T-helper 17 cell (primary cell): ENCODE measurements at places on chromosomes 7 and 10. TPM values are rescaled to one million over a fixed set of nuclear protein-coding genes. Genes with fewer than 3 reads are reported as not detected.
A peak's percentile ranks its signal among the peaks of the same experiment; 100 is the strongest.

ABCC2 gene
- 3.0 TPM for total RNA-seq

IMPDH1 gene
- 55.9 TPM for total RNA-seq

SRI gene
- 65.8 TPM for total RNA-seq

GRCh38 chr10:65394502-65395297 lies 1531.1 kb upstream of the LRRTM3 start:
- no peaks in the 10 kb centered on the region for H3K4me1 ChIP-seq
- DNase-seq, result no peak
- no peak overlapping the region for H3K4me3 ChIP-seq
- H3K27ac ChIP-seq, result no peak overlapping the region

DNA sequence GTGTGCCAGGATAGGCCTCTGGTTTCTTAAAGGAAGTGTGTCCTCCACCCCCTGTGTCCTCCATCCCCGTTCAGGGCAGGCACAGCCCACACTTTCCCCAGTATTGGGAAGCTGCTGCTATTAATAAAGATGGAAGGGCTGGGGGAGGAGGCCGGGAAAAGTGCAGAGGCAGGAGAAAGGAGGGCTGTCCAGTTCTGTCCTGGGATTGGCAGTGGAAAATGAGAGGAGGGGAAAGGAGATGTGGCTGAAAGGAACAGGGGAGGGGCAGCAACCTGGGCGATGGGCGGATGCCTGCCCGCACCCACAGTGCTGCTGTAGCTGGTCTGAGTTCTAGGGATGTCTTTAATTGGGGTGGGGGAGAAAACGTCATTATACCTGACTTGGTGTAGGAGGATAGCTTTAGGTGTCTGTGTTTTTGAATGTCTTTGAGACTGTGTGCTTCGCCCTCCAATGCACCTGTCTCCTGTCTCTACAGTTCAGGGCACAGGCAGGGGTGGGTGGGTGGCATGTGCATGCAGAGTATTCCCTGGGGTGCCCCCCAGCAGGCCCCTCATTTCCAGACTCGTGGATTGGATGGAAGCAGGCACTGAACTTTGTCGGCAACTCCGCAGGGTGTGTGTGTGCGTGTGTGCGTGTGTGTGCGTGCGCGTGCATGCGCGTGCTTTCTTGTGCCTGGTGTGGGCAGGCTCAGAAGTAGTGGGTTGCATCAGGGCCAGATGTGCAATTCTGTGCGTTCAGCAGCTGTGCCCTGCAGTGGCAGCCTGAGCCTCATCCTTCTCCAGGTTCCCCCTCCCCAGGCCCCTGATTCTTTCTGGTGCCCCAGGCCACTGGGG lies 2.5 kb downstream of the TRIM8 start:
- peak overlapping the region; percentile 99 for H3K4me3 ChIP-seq
- peak; percentile 39 for DNase-seq
- H3K4me1 ChIP-seq, result peaks cover 51% of the 10 kb centered on the region
- no peaks in the 10 kb centered on the region for H3K27me3 ChIP-seq

GRCh38 chr10:94035982-94036765 lies 42.4 kb downstream of the PLCE1 start:
- no peaks in the 10 kb centered on the region for H3K36me3 ChIP-seq
- no peak overlapping the region for H3K4me3 ChIP-seq
- H3K4me1 ChIP-seq, result no peaks in the 10 kb centered on the region

GRCh38 chr10:53162856-53163255 lies 390.3 kb upstream of the MBL2 start:
- DNase-seq, result no peak
- no peaks in the 10 kb centered on the region for H3K36me3 ChIP-seq
- H3K4me3 ChIP-seq, result no peak overlapping the region
- H3K27ac ChIP-seq, result no peak overlapping the region

SORCS1 gene
- not detected for total RNA-seq

DNA sequence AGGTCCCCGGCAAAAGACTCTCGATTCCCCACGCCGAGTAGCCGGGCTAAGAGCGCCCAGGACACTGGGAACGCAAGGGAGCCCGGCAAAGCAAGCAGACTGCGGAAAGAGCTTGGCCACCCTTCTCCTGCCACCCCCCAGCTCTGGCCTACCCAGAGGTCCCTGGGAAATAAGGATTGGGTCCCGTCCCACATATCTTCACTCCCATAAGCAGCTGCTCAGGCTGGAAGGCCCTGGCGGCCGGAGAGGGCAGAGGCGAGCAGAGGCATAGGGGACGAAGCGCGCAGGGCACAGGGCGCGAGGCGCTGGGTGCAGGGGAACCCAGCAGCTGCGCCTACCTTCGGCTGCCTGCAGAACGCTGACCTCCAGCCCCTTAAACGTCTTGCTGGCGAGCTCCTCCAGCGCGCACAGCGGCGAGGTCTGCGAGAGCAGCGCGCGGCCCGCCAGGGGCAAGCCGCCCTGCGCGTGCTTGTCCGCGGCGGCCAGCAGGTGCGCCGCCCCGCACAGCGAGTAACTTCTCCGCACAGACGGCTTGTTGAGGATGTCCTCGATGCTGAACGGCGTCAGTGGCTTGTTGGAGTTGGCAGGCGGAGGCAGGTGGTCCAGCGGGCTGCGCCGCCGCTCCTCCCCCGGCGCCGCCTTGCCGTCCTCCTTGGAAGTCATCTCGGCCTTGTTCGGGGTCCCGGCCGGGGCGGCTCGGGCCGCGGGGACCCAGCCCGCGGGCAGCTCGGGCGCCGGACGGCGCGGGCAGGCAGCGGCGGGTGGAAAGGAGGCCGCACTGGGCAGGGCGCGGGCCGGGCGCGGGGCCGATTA lies 904 bp downstream of the LBX1 start:
- H3K27ac ChIP-seq, result no peak overlapping the region
- DNase-seq, result no peak
- peaks cover 76% of the 10 kb centered on the region for H3K27me3 ChIP-seq
- H3K4me1 ChIP-seq, result peaks cover 40% of the 10 kb centered on the region

TFEC gene
- total RNA-seq, result 0.47 TPM

- H3K4me1 ChIP-seq, result no peaks in the 10 kb centered on the region
- H3K36me3 ChIP-seq, result no peaks in the 10 kb centered on the region
- DNase-seq, result no peak
These were observed 84.3 kb downstream of the CD36 start for GRCh38 chr7:80722616-80723195.

ZNF783 gene
- 31.4 TPM for total RNA-seq

KCNH2 gene
- total RNA-seq, result 5.6 TPM

- no peak overlapping the region for H3K27ac ChIP-seq
- H3K4me1 ChIP-seq, result no peaks in the 10 kb centered on the region
- no peak for DNase-seq
- H3K4me3 ChIP-seq, result no peak overlapping the region
- H3K27me3 ChIP-seq, result no peaks in the 10 kb centered on the region
- no peaks in the 10 kb centered on the region for H3K36me3 ChIP-seq
These were observed 523 bp downstream of the ANKRD30A start for GRCh38 chr10:37125921-37126320.

GRCh38 chr7:92478095-92478494 lies 349 bp upstream of the ERVW-1 start:
- H3K36me3 ChIP-seq, result peaks cover 3% of the 10 kb centered on the region
- DNase-seq, result no peak
- H3K4me1 ChIP-seq, result no peaks in the 10 kb centered on the region
- H3K27me3 ChIP-seq, result no peaks in the 10 kb centered on the region
- H3K4me3 ChIP-seq, result no peak overlapping the region
- H3K27ac ChIP-seq, result no peak overlapping the region

CCDC7 gene
- total RNA-seq, result 60.4 TPM

LBX1 gene
- not detected for total RNA-seq

DNA sequence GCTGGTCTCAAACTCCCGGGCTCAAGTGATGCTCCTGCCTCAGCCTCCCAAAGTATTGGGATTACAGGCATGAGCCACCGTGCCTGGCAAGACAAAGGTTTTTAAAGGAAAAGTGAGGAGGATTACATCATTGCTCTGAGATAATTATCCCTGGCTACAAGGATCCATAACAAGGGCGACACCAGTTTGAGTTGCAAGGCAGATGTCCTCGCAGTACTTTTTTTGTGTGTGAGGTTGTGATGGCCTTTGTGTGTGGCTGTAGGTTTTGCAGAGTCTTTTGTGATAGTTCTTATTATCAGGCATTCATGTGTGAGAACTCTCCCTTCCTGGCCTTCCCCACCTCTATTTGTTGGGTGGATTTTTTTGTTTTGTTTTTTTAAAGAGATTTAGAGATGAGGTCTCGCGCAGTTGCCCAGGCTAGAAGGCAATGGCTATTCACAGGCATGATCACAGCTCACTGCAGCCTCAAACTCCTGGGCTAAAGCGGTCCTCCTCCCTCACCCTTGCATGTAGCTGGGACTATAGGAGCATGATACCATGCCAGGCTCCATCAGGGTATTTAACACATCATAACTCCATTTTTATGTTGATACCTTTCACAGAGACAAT lies 10.0 kb downstream of the BTBD16 start:
- H3K36me3 ChIP-seq, result peaks cover 4% of the 10 kb centered on the region
- no peak overlapping the region for H3K27ac ChIP-seq
- DNase-seq, result no peak
- H3K4me3 ChIP-seq, result no peak overlapping the region
- peaks cover 11% of the 10 kb centered on the region for H3K4me1 ChIP-seq
- H3K27me3 ChIP-seq, result peaks cover 72% of the 10 kb centered on the region

- H3K4me3 ChIP-seq, result no peak overlapping the region
- H3K4me1 ChIP-seq, result no peaks in the 10 kb centered on the region
- no peak overlapping the region for H3K27ac ChIP-seq
These were observed 14.9 kb downstream of the HOXA1 start for GRCh38 chr7:27080844-27081436.

- H3K36me3 ChIP-seq, result no peaks in the 10 kb centered on the region
- peaks cover 19% of the 10 kb centered on the region for H3K4me1 ChIP-seq
- no peak overlapping the region for H3K27ac ChIP-seq
- peaks cover 66% of the 10 kb centered on the region for H3K27me3 ChIP-seq
These were observed 3.2 kb downstream of the HHEX start for GRCh38 chr10:92692697-92693533.

DNA sequence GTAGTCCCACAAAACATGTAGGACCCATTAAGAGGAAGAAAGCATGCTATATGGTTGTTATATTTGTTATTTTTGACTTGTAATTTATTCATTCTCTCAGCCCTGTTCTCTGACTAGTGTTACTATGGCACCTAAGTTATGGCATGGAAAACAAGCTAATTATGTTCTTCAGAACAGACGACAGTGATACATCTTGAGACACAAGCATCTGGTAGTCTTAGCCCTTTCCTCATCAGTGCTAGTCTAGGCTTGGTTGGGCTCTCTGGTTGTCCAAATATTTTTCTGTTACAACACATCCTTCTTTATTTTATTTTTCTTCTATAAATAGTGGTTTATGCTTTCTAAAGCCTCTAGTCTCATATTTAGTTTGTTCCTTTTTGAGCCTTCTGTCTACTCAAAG lies 308.3 kb upstream of the KAT6B start:
- H3K27me3 ChIP-seq, result no peaks in the 10 kb centered on the region
- no peak for DNase-seq
- no peak overlapping the region for H3K4me3 ChIP-seq

DNA sequence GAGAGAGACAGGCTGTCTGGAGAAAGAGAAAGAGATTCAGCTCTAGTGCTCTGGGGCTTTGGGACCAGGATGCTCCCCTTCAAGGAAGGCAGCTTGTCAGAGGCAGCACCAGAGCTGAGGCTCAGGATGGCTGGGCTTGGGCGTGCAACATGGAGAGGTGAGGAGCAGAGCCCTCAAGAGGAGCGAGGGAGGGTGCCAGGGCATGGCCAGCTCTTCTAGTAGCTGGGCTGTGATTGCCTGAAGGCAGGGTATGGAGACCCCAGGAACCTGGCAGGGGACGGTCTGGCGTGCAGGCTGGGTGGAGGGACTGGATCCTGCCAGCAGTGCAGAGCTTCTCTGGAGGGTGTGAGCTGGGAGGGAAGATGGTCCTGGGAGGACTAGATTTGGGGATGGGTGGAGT lies 40.2 kb downstream of the ANTXRL start:
- H3K4me1 ChIP-seq, result peaks cover 3% of the 10 kb centered on the region
- H3K36me3 ChIP-seq, result no peaks in the 10 kb centered on the region
- no peak for DNase-seq
- no peak overlapping the region for H3K4me3 ChIP-seq
- H3K27ac ChIP-seq, result no peak overlapping the region
- H3K27me3 ChIP-seq, result peaks cover 31% of the 10 kb centered on the region

- DNase-seq, result no peak
- no peak overlapping the region for H3K27ac ChIP-seq
- H3K36me3 ChIP-seq, result no peaks in the 10 kb centered on the region
- H3K4me3 ChIP-seq, result no peak overlapping the region
- H3K27me3 ChIP-seq, result peaks cover 6% of the 10 kb centered on the region
These were observed 160.8 kb downstream of the SPAG6 start for GRCh38 chr10:22505911-22506685.

DNA sequence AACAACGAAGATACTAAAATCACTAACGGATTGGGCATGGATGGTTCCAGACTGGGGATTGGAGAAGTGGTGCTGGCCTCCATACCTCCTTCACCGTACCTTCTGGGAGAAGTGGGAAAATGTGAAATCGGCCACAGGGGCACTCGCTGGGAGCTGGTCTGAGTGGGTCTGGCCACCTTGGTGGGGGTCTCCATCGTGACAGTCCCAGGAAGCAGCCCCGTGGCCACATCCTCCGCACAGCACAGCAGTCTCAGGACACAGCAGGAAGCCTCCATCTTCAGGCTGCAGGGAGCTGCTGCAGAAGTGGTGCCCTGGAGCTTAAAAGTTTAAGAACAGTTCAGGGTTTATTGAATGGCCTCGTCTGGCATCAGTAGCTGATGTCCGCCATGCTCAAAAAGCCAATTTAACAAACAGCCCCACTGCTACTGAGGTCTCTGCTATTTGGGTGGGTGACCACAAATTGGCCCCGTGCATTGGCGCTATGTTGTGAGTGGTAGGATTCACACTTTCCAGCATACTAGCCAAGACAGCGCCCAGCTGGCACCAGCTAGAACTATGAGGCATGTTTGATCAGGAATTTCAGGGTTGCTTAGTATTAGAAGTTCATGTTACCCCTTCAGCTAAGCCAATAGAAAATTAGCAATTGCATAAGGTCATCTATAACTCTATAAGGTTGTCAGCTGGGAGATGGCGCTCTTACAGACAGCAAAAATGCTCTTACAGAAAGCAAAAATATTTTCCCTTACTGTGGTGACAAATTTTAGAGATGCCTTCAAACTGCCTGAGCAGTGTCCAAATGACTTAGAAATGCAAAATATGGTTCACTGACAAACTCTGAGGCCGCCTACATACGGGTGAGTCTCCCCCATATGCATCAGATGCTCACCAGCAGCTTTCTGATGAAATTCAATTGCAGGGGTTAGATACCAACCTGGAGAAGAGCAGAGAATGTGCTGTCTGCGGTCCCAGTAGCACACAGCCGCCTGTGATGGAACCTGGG lies 17.0 kb downstream of the PKD1L1 start:
- no peak for DNase-seq
- H3K36me3 ChIP-seq, result no peaks in the 10 kb centered on the region
- H3K27me3 ChIP-seq, result no peaks in the 10 kb centered on the region
- H3K4me1 ChIP-seq, result no peaks in the 10 kb centered on the region
- H3K4me3 ChIP-seq, result no peak overlapping the region
- H3K27ac ChIP-seq, result no peak overlapping the region

GRCh38 chr7:114356133-114356532 lies 58.5 kb upstream of the FOXP2 start:
- DNase-seq, result no peak
- H3K4me1 ChIP-seq, result no peaks in the 10 kb centered on the region
- H3K27ac ChIP-seq, result no peak overlapping the region

- H3K36me3 ChIP-seq, result peaks cover 2% of the 10 kb centered on the region
- H3K4me3 ChIP-seq, result no peak overlapping the region
- DNase-seq, result no peak
These were observed 22.5 kb downstream of the ERCC6 start for GRCh38 chr10:49516216-49516970.

- H3K27ac ChIP-seq, result no peak overlapping the region
- peaks cover 82% of the 10 kb centered on the region for H3K27me3 ChIP-seq
- peaks cover 11% of the 10 kb centered on the region for H3K4me1 ChIP-seq
These were observed 523 bp upstream of the CDH23 start for GRCh38 chr10:71396084-71396710.

- no peak for DNase-seq
- no peak overlapping the region for H3K27ac ChIP-seq
- H3K4me3 ChIP-seq, result no peak overlapping the region
- H3K27me3 ChIP-seq, result peaks cover 41% of the 10 kb centered on the region
- no peaks in the 10 kb centered on the region for H3K4me1 ChIP-seq
These were observed 70.8 kb downstream of the GRID1 start for GRCh38 chr10:86295791-86296190.
